Ascending aorta (tissue), 2 donors: ENCODE measurements at places on chromosomes 12 and 14.

- no peak for DNase-seq
Observed at GRCh38 chr14:40855343-40855742, 751.3 kb upstream of the LRFN5 start.

GRCh38 chr14:105097794-105098127, 32.5 kb upstream of the GPR132 start:
- DNase-seq = no peak

- DNase-seq = no peak
Observed at GRCh38 chr14:29054119-29054518, 287.5 kb downstream of the FOXG1 start.

GRCh38 chr12:69873429-69873828, 48.4 kb downstream of the MYRFL start:
- DNase-seq = no peak

DNA sequence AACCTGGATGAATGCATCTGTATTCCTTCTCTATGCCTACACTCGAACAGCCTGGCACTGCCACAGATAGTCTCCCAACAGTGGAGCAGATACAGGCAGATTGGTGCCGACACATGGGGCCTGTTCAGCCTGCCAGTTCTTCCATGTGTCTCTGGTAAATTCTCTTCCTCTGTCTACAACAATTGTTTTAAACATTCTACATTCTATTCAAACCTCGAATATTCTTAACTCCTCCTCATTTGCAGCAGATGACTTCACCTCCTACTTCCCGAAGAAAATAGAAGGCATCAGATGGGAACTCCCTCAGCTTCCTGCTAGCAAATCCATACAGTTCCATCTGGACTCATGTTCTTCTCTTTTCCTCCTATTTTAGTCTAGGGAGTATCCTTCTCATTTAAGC, 43.1 kb upstream of the OTOGL start:
- DNase-seq = no peak

- DNase-seq = no peak
Observed at GRCh38 chr14:89324501-89325298, 92.3 kb downstream of the FOXN3 start.

- no peak for DNase-seq
Observed at GRCh38 chr12:98909746-98910145, 264.7 kb downstream of the APAF1 start.

GRCh38 chr14:50667684-50667995, 466 bp downstream of the SAV1 start:
- DNase-seq = no peak

DNA sequence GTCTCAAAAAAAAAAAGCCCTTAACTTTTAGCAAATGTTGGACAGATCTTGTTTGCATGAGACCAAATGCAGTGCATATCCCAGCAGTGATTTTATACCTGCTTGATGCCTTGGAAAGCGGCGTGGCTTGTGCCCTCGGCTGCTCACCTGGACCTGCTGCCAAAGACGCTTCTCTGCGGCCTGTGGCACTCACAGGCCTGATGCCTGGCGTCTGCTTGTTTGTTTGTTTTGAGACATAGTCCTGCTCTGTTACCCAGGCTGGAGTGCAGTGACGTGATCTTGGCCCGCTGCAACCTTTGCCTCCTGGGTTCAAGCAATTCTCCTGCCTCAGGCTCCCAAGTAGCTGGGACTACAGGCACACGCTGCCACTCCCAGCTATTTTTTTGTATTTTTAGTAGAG, 5.2 kb downstream of the PGAM5 start:
- DNase-seq = no peak

- DNase-seq = no peak
Observed at GRCh38 chr12:55711786-55712553, 3.9 kb upstream of the BLOC1S1 start.

GRCh38 chr14:22391908-22392565, 197.0 kb downstream of the DAD1 start:
- DNase-seq = no peak

GRCh38 chr12:25365340-25365730, 114.6 kb upstream of the KRAS start:
- no peak for DNase-seq

- DNase-seq = no peak
Observed at GRCh38 chr12:31482816-31483215, 108.1 kb downstream of the DENND5B start.

GRCh38 chr14:75714991-75715390, 53.9 kb downstream of the TTLL5 start:
- no peak for DNase-seq

- DNase-seq = no peak
Observed at GRCh38 chr14:102760496-102761193, 16.6 kb upstream of the TRAF3 start.

- DNase-seq = no peak
Observed at GRCh38 chr12:29039013-29039412, 110.1 kb upstream of the FAR2 start.
